ENCODE measurements at places on chromosomes 12 and 14.
A peak's percentile ranks its signal among the peaks of the same experiment; 100 is the strongest.

DNA sequence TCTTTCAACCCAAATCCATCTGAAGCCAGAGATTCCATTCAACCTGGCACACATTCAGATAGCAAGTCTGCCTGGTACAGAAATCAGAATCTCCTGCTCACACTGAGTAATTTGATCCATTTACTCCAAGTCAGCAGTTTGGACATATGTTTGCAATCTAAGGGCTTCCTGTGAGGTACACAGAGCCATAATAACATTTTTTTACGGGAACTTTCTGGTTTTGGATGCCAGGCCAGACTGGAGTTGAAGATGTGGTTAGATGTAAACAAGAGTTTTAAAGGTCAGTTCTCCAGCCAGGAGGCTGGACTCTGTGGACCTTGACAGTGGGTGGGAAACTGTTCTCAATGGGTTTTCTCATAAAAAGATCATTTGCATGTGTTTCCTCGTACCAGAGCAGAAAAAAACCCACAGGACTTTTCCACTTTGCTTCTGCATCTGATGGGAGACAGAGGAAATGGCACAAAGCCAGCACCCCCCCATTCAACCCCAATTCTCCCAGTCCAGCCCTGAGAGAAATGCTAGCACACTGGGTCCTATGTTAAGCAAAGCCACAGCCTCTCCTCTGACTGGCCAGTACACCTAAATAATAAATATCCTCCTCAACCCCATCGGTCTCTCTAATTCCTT is 17.7 kb upstream of the TSPAN11 start:
- no peak for DNase-seq

DNA sequence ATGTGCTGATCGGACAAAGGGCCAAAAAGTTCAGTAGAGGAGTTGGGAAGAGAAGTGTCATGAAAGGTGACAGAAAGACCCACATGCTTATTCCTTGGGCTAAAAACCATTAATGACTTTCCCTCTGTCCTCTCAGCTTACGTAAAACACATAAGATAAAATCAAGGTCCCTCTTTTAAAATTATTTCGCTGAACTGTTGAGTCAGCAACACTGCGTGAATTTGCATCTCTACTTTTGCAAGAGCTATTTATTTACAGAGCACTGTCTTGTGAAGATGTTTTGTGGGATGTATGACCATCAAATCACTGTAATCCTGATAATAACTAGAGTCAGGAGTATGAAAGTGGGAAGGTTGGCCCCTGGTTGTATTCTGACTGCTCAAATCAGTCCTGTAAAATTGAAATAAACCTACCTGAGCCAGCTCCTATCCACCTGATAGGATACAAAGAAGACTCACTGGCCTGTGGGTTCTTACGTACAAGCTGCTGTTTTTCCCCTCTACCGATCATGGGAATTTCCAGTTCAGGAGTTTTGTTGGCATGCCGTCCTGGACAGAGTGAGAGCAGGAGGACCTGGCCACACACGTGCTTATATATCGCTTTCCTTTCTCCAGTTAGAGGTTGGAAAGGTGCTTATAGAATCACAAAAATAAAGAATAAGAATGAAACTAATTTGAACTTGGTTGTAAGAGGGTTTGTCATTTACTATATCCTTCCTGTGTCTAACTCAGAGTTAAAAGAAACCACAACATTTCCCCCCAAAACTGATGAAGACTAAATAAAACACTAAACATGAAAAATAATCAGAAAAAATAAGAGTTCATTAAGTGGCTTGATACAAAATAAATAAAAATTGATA is 42.9 kb downstream of the IFNG-AS1 start:
- DNase-seq = no peak

DNA sequence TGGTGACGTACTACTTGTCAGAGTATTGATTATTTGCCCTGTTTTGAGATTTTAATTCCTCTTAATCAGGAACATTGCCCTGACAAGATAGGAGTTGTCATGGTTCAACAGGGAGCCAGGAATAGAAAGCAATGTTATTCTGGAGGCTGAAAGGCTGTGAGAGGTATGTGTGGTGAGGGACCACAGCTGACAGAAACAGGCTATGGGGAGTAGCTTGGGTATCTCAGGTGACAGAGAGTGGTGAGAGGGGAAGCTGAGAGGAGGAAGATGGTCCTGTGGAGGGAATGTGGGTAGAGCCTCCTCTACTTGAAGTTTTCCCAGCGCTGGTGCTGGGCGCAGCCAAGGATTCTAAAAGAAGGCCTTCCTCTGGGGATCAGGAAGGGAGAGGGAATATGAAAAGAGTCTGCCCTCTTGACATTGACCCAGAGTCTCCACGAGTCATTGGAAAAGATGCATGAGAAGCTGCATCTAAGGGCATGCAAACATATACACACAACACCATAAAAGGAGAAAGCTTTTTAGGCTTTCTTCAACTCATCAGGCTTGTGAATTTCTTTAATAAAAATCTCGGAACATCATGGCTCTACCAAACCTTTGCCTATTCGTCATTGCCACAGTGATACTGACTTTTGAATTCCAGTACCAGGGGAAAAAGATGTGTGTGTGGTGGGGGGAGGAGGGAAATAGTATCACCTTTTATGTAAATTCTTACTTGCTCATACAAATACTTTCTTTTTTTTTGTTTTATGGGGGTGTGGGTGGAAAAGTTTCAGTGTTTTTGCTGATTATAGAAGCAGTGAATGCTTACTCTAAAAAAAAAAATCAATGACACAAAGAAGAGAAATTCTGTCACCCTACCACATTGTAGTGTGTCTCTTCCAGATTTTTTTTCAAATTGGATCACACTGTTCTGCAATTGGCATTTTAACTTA is 39.9 kb upstream of the DHRS7 start:
- DNase-seq = no peak

GRCh38 chr14:65333943-65334687 is 78.4 kb upstream of the FUT8 start:
- DNase-seq = no peak

DNA sequence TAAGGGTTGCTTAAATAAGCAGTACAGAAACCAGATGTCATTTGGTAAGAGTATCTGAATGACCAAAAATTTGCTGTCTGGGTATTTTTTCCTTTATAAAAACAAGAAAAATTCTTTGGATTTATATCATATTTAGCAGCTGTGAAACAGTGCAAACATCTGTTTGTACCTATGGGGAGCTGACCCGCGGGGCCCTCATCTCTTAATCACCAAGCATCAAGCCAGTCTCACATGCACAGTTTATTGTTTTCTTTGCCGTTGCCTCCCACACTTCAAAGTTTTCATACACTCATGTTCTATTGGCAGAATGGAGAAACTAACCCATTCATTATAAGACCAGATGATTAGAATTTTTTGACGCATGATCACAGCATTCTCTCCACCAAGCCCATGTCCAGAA is 142.2 kb downstream of the BMP4 start:
- no peak for DNase-seq

- DNase-seq = no peak
Observed at GRCh38 chr12:54588890-54589267, 420 bp upstream of the PPP1R1A start.

DNA sequence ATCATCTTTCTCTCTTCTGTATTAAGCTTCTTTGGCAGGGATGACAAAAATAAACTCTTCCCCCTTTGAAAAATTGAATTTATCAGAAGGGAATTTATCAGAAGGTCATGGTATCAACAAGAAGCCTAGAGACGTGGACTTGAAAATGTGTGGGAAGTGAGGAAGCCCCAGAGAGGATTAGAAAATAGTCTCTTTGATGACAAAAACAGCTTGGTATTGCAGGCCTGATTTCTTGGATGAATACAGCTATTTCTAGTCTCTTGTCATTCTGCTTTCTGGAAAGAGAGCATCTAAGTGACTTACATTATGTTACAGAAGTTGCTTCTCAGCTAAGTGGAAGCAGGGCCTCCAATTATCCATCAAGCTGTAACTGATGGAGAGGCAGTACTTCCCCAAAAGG is 111.1 kb downstream of the KITLG start:
- no peak for DNase-seq

DNA sequence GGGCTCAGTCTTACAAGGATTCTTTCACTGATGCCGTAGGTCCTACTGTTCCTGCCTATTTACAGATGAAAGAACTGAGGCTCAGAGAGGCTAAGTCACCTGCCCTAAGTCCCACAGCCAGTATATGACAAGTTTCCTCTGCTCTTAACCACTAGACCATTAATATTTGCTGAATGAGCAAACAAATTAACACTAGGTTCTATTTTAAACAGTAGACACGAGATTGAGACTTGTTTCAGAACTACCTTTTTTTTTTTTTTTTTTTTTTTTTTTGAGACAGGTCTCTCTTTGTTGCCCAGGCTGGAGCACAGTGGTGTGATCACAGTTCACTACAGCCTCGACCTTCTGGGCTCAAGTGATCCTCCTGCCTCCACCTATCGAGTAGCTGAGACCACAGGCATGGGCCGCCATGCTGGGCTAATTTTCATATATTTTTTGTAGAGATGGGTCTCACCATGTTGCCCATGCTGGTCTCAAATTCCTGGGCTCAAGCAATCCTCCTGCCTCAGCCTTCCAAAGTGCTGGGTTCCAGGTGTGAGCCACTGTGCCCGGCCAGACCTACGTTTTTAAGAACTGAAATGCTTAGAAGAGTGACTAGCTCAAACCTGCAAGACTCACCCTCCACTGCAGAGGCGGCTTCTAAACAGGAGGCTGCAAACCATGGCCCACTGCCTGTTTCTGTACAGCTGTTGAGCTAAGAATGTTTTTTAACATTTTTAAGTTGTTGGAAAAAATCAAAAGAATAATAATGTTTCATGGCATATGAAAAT is 12.9 kb downstream of the SYNE3 start:
- no peak for DNase-seq

GRCh38 chr12:108640802-108641445 is 7.2 kb upstream of the SELPLG start:
- no peak for DNase-seq

GRCh38 chr12:75937486-75937885 is 94.1 kb downstream of the PHLDA1 start:
- no peak for DNase-seq

- DNase-seq = no peak
Observed at GRCh38 chr14:46571970-46572369, 79.6 kb downstream of the RPL10L start.

- no peak for DNase-seq
Observed at GRCh38 chr14:101862177-101862576, 100.7 kb downstream of the PPP2R5C start.

GRCh38 chr14:98878282-98878681 is 393.7 kb downstream of the BCL11B start:
- DNase-seq = no peak

- DNase-seq = no peak
Observed at GRCh38 chr14:93490001-93490400, 59.3 kb downstream of the UNC79 start.

- no peak for DNase-seq
Observed at GRCh38 chr12:52044292-52044983, 6.8 kb upstream of the NR4A1 start.

GRCh38 chr14:101055776-101056374 is 152.4 kb upstream of the RTL1 start:
- no peak for DNase-seq

DNA sequence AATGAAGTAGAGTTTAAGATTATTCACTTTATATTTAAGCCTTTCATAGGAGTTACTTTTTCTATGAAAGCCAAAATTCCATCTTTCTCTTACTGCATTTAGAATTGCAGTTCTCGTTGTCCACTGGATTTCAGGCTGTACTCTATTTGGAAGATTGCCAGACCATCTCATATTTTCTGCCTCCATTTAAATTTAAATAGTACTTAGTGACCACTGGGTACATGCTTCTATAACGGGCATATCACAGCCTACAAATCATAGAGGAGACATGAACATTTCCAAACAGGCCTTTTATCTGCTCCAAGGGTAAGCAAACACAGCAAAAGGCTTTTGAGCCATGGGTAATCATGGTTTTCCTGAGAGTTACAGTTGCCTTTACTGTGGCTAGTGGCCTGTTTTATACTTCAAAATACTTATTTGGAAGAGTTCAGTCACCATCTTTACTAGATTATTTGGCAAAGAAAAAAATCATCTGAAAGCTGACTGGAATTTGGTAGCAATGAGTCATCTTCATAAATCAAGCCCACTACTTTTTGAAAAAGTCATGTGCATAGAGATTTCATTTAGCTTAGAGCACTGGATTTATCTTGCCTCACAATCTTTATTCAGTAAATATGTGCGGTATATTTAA is 15.7 kb downstream of the ANO6 start:
- DNase-seq = peak; percentile 5

GRCh38 chr14:101101456-101102056 is 198.0 kb upstream of the RTL1 start:
- peak; percentile 10 for DNase-seq

GRCh38 chr12:79370021-79370420 is 320.7 kb downstream of the PAWR start:
- DNase-seq = no peak

GRCh38 chr14:65019944-65020566 is 33.4 kb downstream of the FNTB start:
- DNase-seq = peak; percentile 18

- no peak for DNase-seq
Observed at GRCh38 chr14:20563971-20564370, 3.1 kb upstream of the RNASE9 start.

- no peak for DNase-seq
Observed at GRCh38 chr12:124927201-124928094, 13.0 kb upstream of the UBC start.

DNA sequence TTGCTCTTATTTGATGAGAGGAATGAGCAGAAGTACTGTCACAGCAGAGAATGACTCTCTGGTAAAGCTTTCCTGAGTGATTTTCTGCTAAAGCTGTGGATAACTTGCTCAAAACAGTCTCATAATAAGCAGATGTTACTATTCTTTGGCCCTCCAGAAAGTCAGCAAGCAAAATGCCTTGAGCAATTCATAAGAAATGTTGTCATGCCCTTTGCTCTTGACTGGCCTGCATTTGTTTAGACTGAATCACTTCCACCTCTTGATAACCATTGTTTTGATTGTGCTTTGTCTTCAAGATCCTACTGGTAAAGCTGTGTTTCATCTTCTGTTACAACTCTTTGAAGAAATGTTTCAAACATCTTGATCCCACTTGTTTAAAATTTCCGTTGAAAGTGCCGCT is 457.9 kb upstream of the FOXG1 start:
- no peak for DNase-seq

DNA sequence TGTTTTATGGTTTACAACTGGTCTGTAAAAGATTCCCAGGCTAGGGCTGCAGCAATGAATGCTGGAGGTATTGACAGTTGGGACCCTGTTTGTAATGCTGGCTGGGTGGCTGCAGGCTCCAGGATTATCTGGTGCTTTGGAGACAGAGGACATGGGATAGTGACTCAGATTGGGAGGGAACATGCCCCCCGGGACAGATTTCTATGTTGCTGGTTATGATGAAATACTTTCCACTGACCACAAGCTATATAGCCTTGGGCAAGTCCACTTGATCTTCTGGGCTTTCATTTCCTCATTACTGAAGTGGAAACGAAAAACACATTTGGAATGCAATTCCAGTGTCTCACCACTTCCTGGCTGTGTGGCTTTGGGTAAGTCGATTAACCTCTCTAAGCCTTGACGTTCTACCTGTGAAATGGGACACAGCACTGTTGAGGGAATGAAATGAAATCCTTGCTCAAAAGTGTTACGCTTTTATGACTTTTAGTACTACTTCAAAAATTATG is 6.3 kb upstream of the TPCN1 start:
- no peak for DNase-seq

Measured in NCI-H1105 treated with DMSO at 0.1 percent for 48 hours (cell line).